Stimulated activated CD4-positive, alpha-beta T cell treated with anti-CD3 and anti-CD28 coated beads, Interleukin-4, amount 100 ng/mL, for 24 hours (primary cell): ENCODE measurements at places on chromosomes 3 and 15.

DNA sequence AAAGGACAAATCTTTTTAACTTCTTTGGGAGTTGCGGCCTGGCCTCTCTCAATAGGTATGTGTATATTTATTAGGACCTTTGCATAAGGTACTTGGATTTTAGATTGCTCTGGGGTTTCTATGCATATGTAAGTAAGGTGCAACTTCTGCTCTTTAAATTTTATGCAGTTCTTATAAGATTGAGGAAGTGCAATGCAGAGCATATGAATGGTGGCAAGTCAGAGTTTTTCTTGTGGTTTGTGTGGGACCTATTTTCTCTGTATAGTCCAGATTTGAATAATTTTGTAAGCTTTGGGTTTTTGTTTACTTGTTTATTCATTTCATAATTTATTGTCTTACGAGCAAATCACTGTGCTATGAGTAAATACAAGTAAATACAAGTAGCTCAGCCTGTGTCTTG lies 101.5 kb downstream of the ATG7 start:
- DNase-seq: no peak

DNA sequence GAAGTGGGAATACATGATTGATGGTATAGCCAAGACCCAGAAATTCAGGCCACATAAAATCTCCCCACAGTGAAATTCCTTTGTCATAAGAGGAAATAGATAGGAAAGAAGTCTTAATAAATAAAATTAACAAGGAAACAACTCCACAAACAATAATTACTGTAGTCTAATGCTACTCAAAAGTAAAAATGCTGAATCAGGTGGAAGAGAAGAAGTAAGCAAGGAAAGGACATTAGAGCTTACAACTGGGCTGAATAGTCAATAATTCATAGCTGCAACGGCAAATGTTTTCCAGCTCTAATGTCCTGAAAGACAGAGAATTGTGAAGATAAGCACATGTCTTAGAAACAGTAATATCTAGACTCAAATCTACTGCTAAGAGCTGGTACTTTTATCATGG lies 64.4 kb downstream of the STRIT1 start:
- DNase-seq: no peak

DNA sequence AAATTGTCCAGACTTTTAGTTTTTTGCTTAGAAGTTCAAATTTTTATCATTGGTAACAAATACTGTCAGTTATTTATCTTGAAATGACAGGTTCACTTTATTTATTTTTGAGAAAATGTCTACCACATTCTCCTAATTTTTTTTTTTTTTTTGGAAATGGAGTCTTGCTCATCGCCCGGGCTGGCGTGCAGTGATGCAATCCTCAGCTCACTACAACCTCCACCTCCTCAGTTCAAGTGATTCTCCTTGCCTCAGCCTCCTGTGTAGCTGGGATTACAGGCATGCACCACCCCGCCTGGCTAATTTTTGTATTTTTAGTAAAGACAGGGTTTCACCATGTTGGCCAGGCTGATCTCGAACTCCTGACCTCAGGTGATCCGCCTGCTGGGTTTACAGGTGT lies 16.1 kb upstream of the EBLN2 start:
- DNase-seq: no peak

GRCh38 chr3:55597641-55598040 lies 110.5 kb upstream of the WNT5A start:
- no peak for DNase-seq

DNA sequence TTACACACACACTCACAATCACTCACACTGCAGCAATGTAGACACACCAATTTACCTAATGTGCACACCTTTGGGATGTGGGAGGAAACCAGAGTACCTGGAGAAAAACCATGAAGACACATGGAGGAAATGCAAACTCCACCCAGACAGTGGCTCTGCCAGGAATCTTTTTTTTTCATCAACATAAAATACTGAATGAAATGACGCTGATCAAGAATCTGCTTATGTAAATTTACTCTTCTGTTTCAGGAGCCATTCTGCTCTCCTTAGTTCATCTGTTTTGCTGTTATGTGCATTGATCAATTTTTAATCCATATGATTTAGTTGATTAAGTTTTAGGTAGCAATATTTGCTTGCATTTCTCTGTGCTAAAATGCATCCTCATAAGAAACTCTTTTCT lies 414.2 kb upstream of the CCDC54 start:
- no peak for DNase-seq

- DNase-seq: no peak
Observed at GRCh38 chr3:59326246-59327024, 276.6 kb upstream of the CFAP20DC start.

GRCh38 chr3:168470380-168470779 lies 374.7 kb upstream of the GOLIM4 start:
- no peak for DNase-seq

- no peak for DNase-seq
Observed at GRCh38 chr3:65548848-65549625, 489.7 kb downstream of the MAGI1 start.

GRCh38 chr3:74673326-74673725 lies 58.9 kb upstream of the CNTN3 start:
- no peak for DNase-seq

GRCh38 chr15:91694131-91694830 lies 159.2 kb upstream of the SLCO3A1 start:
- no peak for DNase-seq

DNA sequence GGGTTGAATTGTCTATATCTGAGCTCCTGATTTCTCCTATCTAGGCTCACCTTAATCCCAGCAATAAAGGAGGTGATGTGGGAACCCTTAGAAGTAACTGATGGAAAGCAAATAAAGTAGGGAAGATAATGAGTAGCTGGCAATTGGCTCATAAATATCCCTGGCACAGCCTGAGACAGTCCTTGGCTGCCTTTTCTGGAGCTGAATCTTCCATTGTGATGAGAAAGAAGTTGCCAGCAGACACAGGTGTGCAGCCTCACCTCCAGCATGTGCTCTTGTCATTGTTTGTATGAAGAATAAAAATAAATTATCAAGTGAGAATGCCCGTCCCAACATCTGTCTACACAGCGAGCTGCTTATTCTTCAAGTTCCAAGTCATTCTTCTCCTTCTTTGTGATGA lies 53.2 kb upstream of the RASGRP1 start:
- no peak for DNase-seq

- DNase-seq: no peak
Observed at GRCh38 chr3:115275896-115276295, 128.8 kb upstream of the ZBTB20 start.

- DNase-seq: no peak
Observed at GRCh38 chr15:57704441-57704840, 2.1 kb upstream of the POLR2M start.

DNA sequence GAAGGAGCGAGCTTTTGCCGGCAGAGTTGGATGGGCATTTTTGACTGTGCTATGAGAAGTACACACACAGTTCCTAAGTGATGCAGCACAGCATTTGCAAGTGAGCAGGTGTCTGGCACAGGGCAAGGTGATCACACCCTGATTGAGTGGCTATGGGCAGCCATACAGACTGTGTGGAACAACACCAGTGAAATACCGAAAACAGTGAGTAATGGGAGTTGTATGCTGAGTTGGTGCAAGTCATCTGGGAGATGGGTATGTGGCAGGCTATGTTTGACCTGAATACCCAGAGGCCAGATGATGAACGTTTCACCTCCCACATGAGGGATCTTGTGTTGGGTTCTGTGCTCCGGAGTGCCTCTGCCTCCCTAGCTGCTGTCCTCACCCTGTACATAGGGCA lies 53.5 kb upstream of the TIPARP start:
- DNase-seq: no peak

DNA sequence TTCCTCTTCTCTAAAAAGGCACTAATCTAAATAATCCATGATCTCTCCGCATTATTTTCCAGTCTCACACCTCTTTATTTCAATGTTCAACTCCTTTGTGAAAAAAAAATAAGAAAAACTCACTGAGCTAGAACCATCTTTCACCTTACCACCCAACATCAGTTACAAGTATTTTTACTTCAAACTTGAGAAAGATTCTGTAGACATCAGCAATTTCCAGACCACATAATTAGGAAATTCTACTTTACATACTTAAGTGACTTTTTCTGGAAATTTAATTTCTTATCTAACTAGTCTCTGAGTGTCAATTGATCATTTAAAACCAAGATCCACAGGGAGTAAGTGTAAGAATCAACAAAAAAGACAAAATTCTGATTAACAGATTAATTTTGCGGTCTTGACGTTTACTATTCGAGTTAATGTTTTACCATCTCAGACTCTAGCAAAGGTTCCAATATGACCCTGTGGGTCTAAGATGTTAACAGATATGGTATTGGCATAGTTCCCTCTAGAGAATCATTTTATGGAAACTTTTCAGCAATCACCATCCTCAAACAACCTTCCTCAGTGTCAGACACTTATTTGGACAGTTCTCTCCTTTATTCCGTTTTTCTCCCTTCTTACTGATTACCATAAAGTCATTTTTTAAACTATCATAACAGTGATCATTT lies 5.1 kb downstream of the ATP13A3 start:
- no peak for DNase-seq

- peak; percentile 44 for DNase-seq
Observed at GRCh38 chr15:59622289-59622688, 10.7 kb downstream of the GCNT3 start.

GRCh38 chr3:79297245-79297960 lies 470.4 kb downstream of the ROBO1 start:
- no peak for DNase-seq

- DNase-seq: no peak
Observed at GRCh38 chr15:68479406-68479805, 47.4 kb upstream of the ITGA11 start.

- no peak for DNase-seq
Observed at GRCh38 chr3:16864610-16865313, 20.0 kb upstream of the PLCL2 start.

DNA sequence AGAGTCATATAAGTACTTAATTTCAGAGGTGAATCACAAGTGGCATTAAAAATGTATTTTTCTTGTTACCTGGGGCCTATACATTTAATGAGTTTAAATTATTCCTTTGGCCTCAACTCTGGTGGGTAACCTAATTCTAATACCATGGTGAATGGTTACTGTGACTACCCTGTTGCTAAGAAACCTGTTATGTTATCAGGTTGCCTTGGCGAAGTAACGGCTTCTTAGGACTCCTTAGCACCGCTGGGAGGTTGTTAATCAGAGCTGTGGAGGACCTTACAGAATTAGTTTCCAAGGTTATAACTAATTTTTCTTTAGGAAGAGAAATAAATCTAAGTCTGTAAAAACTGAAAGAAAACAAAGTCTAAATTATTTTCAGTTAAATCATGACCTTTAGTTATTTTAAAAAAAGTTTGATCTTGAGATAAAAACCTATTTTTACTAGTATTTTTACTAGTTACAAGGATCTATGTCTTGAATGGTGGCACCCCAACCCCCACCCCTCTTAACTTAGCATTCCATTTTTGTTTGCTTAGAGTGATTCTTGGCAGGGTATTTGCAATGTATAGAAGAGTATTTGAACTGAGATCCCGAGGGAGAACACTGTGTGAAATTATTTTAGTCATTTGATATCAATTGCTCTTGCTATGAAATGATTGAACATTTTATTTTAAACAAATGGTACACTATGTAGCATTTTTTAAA lies 155.5 kb downstream of the FNDC3B start:
- no peak for DNase-seq

DNA sequence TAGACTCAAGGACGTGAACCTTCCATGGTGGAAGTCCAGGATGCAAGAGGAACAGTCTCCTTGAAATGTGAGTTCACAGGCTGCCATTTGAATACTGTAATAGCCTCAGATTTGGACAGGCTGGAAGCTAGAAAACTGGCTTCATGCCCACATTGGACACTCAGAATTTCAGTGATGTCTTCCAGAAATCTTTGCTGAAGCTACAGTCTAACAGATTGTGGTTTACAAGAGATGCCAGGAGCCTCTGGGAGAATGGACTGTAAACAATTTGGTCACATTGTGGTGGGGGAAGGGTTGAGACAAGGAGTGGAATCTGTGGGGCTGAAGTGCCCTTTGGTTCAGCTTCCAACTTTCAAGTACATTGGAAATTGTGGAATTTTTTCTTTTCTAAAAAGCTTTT lies 252.0 kb upstream of the PROK2 start:
- no peak for DNase-seq

- DNase-seq: no peak
Observed at GRCh38 chr15:79436037-79436780, 4.1 kb downstream of the MINAR1 start.

GRCh38 chr15:68112706-68113105 lies 58.6 kb downstream of the PIAS1 start:
- DNase-seq: no peak

- no peak for DNase-seq
Observed at GRCh38 chr3:45054196-45054857, 28.2 kb downstream of the CLEC3B start.

DNA sequence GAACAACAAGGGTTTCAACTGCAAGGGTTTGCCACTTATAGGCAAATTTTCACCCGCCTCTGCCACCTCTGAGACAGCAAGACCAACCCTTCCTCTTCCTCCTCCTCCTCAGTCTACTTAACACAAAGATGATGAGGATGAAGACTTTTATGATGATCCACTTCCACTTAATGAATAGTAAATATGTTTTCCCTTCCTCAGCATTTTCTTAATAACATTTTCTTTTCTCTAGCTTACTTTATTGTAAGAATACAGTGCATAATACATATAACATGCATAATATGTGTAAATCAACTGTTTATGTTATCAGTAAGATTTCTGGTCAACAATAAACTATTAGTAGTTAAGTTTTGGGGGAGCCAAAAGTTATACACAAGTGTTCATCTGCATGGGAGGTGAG lies 77.4 kb downstream of the KLF15 start:
- DNase-seq: no peak

GRCh38 chr3:24191801-24192403 lies 246.8 kb downstream of the NR1D2 start:
- DNase-seq: no peak
